ENCODE measurements at places on chromosomes 12 and 14. TPM values are rescaled to one million over a fixed set of nuclear protein-coding genes. Genes with fewer than 3 reads are reported as not detected.

DNA sequence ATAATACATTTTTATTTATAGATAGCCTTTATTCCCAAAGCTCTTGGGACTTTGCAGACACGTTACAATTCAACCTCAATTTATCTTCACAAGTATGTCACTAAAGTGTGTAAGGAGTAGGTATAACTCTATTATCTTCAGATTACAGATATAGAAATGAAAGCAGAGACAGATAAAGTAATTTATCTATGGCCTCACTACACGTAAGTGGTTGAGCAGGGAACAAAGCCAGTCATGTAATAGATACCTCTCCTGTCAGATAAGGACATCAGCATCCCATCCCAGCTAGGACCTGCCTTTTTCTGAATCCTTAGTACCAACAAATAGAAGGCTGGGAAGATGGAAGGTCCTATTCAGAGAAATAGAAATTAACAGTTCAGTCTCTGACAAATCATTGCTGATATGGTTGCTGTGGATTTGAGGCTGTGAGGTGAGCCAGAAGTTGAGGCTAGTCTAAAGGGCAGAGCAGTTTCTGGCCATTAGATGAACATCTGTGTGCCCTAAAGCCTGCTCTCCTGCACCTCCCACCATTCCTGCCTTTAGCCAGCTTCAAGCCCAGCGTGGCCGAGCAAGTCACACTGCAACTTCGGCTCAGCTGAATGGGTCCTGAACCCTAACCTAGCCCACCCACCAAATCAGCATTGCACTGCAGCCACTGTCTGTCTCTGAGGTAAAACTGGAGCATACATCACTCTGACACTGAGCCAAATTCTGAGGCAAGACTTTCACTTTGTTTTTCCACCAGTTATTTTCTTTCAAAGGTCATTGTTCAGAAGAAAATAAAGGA, 71.1 kb upstream of the PLEKHA5 start:
- DNase-seq = no peak

DNA sequence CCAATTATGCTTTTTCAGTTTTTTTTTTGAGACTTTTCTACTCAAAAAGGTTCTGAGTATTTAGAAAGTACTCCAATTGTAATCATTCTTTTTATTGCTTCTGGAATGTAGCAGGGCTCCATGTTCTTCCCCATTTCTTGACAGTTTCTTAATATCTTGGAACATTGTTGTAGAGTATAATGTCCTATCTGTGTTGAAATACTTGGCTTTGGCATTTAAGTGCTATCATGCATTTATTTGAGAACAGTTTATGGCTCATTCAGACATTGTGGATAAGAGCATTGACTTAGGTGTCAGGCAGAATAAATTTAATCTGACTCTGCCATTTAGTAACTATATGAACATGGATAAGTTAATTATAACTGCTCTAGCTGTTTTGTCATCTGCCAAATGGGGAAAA, 28.3 kb downstream of the ADIPOR2 start:
- no peak for DNase-seq

DNA sequence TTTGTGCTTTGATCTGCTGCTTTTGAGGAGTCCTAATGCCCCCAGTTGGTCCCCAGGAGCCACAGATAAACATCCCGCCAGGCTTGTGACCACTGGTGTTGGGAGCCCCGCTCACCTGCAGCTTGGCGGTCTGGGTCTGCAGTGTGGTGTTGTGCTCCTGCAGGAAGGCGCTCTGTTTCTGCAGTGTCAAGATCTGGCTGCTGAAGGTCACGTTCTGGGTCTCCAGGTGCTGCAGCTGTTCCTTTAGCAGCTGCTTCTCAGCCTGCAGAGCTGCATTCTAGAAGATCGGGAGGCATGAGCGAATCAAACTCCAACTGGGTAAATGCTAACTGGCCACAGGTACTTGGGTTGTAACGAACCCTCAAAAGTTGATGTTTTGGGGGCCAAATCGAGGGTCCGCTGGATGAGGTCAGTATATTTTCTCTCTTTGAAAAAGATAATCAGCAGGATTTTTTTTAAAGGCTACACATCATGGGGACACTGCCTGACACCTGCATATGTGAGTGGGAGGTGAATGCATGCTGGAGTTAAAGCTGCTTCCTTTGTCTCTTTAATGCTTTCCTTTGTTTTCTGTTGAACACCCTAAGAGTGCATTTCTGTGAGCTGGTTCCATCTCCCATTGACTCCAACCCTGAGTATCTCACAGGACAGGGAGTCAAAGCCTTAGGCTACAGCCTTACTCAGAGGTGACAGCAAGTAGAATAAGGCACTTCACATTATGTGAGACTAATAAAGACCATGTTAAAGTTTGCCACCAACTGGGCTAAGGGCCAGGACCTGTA, 61.3 kb upstream of the GPR68 start:
- DNase-seq = no peak

DNA sequence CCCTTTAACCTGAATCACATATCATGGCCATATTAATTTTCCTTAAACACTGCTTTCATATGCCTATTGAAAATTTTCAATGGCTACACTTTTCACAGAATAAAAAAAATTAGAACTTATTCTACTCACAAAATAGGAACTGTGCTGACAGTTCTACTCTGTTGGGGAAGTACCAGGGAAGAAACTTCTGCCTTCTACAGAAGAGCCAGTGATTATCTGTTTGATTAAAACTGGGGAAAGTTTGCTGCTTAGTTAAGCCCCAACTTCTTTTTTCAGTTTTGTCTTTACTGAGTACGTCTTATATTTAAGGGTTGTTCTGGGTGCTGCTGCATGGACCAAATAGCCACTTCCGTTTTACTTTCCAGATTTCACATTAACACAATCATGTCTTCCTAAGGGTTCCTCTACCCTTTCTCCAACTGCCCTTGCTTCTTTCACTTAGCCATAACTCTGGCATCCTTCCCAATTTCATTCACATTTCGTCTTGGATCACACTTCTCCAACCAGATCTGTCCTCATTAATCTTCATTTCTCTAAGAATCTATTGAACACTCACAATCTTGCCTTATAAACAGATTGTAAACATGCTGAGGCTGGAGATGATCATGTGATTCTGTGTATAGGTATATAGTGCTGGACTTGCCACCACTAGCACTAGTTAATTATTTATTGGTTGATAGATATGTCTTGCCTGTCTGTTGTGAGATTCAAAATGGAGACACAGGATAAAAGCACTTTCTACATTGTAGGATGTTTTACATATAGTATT, 1.9 kb upstream of the SEL1L start:
- DNase-seq = no peak

DNA sequence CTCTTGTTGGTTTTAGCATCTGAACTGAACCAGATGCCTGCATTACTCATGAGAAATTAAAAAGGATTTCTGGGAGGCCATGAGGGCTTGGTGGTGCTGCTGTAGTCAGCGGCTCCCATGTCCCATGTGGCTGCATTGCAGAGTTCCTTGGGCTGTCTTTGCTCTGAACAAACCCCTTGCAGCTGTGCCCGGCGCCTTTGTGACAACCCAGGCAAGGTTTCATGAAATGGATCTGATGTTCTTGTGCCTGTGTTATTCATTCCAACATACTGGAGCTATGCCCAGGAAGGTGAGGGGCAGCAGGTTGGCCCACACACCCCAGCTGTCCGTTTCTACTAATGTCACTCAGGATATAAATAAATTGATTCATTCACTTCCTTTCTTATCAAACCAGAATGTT, 40.8 kb downstream of the TGFB3 start:
- no peak for DNase-seq

- no peak for DNase-seq
Measured at GRCh38 chr12:4615667-4616066, 33.2 kb downstream of the AKAP3 start.

Gene B3GNT4
- 5.1 TPM for total RNA-seq

Gene KITLG
- total RNA-seq = not detected

Gene CYP46A1
- 0.16 TPM for total RNA-seq

- DNase-seq = no peak
Measured at GRCh38 chr14:101130861-101131260, 227.3 kb upstream of the RTL1 start.

GRCh38 chr14:42872786-42873185, 1266.1 kb downstream of the LRFN5 start:
- no peak for DNase-seq

GRCh38 chr14:70140614-70141013, 48.1 kb downstream of the SLC8A3 start:
- no peak for DNase-seq

- DNase-seq = no peak
Measured at GRCh38 chr14:73764406-73765280, 50.5 kb upstream of the PNMA1 start.

DNA sequence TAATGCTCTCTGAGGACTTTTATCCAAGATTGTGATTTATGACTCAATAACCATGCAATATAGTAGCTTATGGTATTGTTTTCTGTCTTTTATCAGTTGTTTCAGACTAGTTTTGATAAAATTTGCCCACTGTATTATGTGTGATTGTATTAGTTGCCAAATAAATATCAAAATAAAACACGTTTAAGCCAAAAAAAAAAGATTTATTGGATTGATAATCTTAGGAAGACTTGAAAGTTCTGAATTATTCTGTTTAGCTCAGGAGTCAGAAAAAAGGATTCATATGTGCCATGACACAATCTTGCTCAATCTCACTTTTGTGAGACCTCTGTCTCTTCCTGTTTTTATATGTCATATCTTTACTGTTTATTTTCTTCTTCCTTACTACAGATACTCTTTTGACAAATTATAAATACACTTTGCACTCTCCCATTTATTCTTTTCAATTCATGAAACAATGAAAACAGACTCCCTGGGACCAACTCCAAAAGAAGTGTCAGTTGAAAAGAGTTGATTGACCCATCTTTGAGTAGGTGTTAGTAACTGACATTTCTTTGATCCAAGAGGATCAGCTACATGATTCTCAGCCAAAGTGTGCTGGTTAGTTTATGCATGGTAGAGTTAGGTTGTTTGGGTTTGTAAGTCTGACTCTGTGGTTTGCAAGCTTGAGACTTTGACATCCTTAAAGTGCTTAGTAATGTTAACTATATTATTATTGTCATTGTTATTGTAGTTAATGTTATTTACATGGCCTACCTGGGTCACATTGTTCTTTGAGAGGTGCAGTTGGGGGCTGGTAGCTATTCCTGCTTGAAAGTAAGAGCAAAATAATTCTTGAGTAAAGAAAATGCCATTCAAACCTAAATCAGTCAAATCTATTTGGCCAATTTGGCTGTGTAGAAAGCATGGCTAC, 2.5 kb downstream of the OR6C76 start:
- DNase-seq = no peak

Gene LIN7A
- not detected for total RNA-seq

Gene TMEM63C
- 3.3 TPM for total RNA-seq

GRCh38 chr12:62846491-62846890, 88.5 kb downstream of the PPM1H start:
- DNase-seq = no peak
